ENCODE measurements at places on chromosomes 3 and 15.
A peak's percentile ranks its signal among the peaks of the same experiment; 100 is the strongest.

GRCh38 chr15:64356710-64357040, 702 bp upstream of the CSNK1G1 start:
- no peak for ATAC-seq

DNA sequence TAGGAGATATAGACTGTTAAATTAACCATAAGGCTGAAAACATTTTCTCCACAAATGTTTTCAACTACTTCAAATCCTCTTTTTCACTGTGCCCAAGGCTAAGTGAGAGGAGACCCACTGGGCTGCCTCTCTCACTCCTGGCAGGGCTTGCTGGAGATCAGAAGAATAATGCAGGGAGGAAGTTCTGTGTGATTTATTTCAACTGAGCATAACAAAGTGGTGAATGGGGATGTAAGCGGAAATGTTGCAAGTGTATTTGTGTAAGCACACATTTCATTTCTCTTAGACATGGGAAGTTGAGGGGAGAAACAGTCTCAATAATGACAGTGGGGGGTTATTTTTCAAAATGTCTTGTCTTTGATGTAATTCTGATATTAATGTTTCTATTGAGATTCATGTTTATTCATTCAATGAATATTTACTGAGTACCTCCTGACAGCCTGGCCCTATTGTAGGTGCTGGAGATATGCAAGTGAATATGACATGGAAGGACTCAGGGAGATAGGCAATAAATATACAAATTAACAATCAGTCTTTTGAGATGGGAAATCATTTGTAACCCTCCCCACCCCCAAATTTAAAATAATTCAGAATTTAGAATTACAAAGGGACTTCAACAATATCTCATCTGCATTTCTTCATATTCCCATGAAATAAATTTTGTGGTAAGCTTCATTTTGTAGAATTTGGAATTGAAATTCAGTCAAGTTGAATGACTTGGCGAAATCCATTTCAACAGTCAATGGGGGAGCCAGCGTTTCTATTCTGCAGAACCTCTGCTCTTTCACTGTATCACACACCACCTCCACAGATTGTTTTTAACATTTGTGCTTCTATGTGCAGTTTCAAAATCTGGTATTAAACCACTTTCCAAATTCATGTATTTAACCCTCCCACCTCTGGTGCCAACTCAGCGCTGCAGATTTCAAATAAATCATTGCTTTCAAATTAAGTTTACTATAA, 247.2 kb downstream of the SLC9A9 start:
- ATAC-seq = no peak

- ATAC-seq = no peak
Measured at GRCh38 chr15:31387092-31387478, 60.5 kb downstream of the KLF13 start.

DNA sequence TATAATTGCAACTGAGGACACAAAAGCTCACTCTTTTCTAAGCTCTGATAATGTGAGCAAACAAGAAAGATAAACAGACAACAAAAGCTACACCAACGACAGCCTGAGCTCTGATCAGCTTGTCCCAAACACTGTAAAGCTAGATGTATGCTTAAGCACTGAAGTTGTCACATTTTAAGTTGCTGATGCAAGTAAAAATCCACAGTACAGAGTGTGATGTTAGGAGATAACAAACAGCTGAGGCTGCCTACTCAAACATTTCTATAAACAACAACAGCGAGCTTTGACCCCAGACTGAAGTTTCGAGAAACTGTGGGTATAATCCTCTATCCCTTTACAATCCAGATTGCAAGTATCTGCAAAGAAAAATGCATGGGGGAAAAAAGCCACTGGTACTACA, 10.7 kb downstream of the MTHFS start:
- no peak for ATAC-seq

DNA sequence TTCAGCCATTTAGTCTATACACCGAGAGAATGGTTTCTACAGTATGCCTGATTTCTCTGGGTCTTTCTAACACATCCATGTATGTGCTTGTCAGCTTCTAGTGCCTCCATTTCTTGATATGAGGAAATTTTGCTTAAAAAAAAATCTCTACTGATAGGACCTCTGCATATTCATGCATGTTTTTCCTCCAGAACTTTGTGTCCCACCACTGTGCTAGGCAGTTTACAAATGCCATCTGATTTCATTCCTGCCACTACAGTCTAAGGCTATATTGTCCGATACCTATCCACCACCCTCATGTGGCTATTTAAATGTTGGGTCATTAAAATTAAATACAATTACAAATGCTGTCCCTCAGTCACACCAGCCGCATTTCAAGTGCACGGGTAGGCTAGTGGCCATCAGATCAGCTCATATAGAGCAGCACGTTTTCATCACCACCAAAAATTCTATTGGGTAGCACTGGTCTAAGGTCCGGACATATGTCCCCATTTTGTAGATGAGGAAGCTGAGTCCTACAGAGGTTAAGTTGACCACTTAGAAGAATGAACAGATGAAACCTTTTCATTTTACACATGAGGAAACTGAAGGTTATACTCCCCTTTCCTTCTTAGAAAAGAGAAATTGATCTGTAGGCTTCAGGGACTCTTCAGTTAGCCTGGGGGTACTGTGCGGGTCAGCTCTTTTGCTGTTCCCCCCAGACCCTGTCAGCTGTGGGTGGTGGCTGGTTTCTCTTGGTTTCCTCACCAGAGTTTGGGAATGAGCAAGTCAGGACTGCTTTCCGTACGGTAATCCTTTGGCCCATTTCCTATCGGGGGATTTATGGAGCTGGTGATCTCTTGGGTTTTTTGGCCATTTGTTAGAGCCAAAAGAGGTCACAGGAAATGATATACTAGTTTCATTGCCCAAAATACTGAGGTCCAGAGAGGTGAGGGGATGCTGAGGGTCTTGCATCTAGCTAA, 56.5 kb downstream of the SMAD3 start:
- ATAC-seq = no peak

GRCh38 chr15:57158589-57158988, 217.7 kb upstream of the CGNL1 start:
- no peak for ATAC-seq

DNA sequence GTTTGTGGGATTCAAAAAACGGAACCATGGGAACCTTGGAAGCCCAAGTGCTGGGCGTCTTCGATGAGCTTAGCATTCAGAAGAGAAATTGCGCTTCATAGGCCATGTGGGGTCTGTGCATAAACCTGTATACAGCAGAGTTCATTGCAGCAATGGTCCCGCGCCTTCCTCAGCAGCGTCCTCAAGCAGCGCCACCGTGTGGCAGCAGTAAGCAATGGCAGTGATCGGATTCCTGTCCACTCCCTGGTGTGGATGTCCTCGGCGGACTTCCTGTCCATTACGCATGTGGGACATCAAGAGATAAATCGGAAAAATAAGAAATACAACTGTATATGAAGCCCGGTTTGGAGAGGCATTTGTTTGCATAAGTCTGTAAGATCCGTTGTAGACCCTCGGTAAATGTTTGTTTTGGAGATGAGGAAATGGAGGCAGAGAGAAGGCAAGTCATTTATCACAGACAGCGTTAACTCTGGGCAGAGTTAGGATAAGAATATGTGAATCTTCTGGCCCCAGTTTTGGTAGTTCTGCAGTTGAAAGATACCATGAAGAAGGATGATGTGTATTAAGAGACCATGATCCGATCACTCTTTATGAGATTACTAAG, 57.7 kb downstream of the CNTN4 start:
- ATAC-seq = no peak

- no peak for ATAC-seq
Measured at GRCh38 chr3:42317137-42317536, 51.2 kb upstream of the CCK start.

DNA sequence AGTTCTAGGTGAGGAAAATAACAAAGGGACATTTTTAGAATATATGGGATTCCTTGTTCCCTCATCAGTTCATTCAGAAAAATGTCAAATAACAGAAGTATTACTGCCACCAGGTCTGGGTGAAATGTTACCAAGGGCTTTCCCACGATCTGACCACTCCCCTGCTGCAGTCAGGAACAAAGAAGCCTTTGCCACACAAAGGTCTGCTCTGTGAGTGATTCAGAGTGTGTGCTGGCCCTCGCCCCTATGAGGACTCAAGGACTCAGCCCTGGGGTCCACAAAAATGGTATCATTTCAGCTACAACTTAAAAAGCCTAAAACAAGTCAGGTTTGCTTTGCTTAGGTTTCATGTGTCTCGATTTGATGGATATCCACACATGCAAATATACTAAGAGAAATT, 5.0 kb downstream of the MKRN3 start:
- ATAC-seq = no peak

- no peak for ATAC-seq
Measured at GRCh38 chr3:156888176-156888575, 62.0 kb downstream of the LEKR1 start.

DNA sequence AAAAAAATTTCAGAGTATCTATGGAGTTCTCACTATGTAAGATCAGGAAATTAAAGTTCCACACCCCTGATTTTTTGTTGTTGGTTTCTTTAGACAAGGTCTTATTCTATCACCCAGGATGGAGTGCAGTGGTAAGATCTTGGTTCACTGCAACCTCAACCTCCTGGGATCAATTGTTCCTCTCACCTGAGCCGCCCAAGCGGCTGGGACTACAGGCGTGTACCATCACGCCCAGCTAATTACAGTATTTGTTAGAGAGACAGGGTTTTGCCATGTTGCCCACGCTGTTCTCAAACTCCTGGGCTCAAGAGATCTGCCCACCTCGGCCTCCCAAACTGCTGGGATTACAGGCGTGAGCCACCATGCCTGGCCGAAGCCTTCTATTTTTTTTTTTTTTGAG, 12.4 kb downstream of the QRICH1 start:
- no peak for ATAC-seq

GRCh38 chr15:64961013-64961412, 28.7 kb downstream of the SPG21 start:
- ATAC-seq = no peak

DNA sequence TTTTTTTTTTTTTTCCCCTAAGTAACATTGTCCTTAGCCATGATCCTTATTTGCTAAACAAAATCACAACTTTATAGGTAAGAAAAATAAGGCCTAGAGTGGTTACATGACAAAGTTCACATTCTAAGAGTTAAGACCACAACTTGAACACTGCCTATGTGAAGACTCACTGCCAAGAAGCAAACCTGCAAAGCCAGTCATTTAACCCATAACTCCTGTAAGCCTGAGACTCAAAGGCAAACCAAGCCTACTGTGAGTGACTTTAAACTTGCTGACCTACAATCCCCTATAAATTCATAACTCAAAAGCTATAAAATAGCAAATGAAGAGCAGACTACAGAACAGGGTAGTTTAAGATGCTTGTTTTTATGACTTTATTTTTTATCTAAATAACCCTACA, 12.9 kb upstream of the ANKRD28 start:
- ATAC-seq = peak; percentile 47

DNA sequence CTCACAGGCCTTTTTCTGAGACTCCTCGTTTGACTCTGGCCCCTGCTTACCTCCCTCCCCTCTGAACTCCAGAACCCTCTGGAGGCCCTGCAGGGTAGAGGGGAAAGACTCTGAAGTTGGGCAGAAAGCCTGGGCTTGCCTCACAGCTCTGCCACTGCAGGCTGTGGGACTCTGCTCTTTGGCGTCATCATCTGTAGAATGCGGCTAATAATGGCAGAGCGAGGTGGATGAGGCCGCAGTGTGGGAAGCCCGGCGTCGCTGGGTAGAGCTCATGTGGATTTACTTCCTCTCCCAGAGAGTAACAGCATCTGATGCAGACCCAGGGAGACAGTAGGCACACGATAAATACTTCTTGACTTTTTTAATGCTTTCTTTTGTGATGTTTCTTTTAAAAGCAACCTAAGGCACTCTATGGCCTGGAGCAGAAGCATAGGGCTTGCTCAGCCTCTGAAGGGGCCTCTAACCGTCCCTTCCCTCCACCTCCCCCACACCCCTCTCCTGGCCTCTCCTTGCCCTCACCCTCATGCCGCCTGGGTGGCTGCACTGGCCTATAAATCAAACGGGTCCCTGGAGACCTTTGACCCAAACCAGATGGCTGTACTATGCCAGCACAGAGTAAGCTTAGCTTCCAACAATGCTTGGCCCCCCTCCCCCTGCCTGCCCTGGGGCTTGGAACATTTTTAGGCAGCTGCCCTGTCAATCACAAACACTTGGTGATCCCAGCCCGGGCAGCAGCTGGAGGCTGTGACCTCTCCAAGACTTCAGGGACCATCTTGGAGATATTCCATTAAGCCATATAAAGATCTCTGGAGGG, 32.9 kb downstream of the SPSB4 start:
- no peak for ATAC-seq

DNA sequence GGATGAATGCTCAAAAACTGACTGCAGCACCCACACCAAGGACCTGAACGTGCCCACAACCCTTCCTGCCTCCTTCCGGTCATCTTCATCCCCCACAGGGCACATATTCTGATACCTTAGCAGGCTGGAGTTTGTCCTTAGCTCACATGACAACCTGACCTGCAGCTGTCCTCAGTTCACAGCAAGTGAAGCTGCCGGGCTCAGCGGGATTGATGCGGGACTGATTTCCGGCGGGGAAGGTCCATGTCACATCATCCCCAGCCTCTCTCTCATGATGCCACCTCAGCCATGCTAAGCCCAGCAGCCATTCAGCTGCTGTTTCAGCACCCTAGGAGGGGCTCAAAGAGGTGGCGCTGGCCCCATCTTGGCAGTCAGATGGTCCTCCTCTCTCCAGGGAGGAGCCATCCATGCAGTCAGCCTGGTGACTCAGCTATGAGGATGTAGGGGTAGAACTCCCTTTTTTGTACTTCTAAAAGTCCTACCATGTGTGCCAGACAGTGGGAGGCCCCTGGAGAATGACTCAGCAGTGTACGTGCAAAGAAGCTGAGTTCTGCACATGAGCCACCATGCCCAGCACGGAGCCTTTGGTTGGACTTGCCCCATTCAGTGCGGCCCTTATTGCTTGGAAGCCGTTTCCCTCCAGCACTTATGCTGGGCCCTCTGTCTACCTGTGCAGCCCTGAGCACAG, 9.5 kb downstream of the CA12 start:
- ATAC-seq = peak; percentile 67

DNA sequence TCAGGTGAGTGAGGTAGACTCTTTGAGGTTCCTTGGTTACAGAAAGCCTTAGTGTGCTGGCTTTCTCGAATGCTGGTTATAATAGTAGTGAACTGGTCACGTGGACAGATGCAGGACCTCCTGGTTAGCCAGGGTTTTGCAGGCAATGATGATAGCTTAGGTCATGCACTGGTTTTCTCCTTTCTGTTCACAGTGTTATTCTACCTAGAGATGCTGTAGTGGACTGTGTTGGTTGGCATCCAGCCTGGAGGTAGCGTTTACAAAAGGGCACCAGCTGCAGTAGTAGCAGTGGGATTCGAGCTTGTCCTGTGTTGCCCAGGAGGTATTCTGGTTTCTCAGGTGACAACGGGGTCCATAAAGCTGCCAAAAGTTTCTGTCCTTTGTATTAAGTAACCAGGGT, 27.0 kb downstream of the PCCB start:
- ATAC-seq = no peak

GRCh38 chr3:153456833-153457545, 295.0 kb downstream of the RAP2B start:
- ATAC-seq = no peak

GRCh38 chr3:41711651-41712050, 250.3 kb downstream of the ULK4 start:
- no peak for ATAC-seq

All from activated CD4-positive, CD25-positive, alpha-beta regulatory T cell treated with anti-CD3 and anti-CD28 coated beads, Interleukin-2, amount 50 U/mL, for 24 hours (primary cell).